ENCODE measurements at places on chromosomes 16 and 17.

- DNase-seq, result no peak
These were observed 2.0 kb upstream of the CCDC92B start for GRCh38 chr17:2751491-2751890.

DNA sequence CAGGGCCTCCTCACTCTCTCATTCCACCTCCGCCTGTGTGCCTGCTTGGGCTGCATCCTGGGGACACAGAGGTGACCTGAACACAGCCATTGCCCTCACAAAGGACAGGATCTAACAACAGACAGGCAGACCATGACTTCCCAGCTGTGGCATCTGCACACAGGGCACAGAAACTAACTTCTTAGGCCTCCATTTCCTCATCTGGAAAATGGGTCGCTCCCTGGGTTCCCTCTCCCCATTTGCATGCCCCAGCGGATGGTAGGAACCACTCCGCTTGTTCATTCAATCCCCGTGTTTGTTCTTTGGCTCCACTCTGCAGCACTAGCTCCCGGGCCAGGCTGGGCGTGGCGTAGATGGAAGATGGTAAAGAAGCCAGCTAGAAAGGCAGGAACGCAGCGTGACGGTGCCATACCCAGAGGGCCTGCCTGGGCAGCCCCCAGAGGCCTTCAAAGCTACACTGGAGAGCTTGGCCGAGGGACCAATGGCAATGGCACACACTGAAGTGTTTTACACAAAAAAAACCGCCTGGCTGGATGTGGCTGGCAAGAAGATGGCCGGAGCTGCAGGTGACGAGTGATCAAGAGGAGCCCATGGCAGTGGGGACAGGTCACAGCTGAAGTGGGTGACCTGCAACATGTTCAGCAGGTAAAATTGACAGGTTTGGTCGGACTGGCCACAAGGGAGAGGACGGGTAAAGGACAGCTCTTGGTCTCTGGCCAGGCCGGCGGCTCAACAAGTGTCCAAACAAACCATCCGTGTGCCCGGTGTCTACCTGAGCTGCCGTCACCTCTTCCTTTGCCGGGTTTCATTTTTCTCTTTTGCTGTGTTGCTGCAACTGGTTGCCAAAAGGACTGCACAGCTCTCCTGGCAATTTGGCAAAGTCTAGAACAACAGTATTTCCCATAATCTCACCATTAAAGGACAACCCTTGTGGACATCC, 66.9 kb downstream of the SOCS1 start:
- no peak for DNase-seq

DNA sequence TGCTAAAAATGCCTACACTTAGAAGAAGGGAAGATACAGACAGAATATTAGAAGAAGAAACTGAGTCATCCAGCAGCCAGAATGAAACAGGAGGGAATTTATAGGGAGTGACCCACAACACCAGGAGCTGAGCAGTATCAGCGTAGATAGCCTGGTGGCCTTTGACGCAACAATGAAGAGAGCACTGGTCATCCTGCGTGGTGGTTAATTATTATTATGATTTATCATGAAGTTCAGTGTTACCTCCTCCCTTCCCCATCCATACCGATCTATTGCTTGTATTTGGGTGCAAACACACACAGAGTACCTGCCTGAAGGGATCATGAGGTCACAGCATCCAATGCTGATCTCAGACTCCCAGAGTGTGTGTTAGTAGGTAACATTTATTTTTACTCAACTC, 38.5 kb downstream of the ERCC4 start:
- no peak for DNase-seq

- no peak for DNase-seq
These were observed 49.0 kb downstream of the MPRIP start for GRCh38 chr17:17091276-17091675.

DNA sequence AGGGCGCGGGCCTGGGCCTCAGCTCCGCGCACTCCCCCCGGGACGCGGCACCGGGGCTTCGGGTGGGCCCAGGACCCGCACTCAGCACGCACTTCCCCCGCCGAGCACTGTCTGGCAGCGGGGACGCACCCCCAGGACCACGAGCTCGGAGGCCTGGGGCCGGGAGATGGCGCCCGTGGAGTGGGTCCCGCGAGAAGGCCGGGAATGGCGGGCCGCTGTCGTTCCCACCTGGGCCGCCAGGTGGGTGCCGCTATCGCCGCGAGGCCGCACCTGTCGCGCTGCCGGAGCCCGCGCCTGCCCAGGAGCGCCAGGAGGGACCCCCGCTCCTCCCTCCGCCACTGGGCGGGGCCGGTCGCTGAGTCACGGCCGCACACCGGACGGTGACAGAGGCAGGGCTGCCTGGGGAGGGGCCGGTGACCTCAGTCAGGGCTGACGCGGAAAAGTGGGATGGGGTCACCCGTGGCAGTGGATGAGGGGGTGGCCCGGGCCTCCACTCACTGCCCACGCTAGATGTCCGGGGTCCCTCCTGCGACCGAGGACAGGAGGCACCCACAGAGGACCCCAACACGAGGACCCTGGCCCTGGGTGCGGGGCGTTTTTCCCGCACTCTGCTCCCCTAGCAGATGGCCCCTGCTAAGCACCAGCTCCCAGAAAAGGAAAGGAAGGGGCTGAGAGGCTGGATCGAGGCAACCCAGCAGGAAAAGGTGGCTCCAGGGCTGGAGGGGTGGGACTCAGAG, 6.9 kb upstream of the ACTG1 start:
- DNase-seq, result no peak
